ENCODE measurements at places on chromosomes 3 and 15. TPM values are rescaled to one million over a fixed set of nuclear protein-coding genes. Genes with fewer than 3 reads are reported as not detected.

Gene ARPIN
- total RNA-seq, result 7.6 TPM

Gene VEPH1
- 155 TPM for total RNA-seq

Gene FAM43A
- total RNA-seq, result 33.4 TPM

Gene WDR72
- under 0.01 TPM for total RNA-seq

Gene CTXN2
- total RNA-seq, result not detected

Gene KLHL6
- under 0.01 TPM for total RNA-seq

All from regular cardiac myocyte (primary cell).